ENCODE measurements at places on chromosomes 5 and 9. TPM values are rescaled to one million over a fixed set of nuclear protein-coding genes. Genes with fewer than 3 reads are reported as not detected.

MED22 gene
- total RNA-seq = 19.1 TPM

DNA sequence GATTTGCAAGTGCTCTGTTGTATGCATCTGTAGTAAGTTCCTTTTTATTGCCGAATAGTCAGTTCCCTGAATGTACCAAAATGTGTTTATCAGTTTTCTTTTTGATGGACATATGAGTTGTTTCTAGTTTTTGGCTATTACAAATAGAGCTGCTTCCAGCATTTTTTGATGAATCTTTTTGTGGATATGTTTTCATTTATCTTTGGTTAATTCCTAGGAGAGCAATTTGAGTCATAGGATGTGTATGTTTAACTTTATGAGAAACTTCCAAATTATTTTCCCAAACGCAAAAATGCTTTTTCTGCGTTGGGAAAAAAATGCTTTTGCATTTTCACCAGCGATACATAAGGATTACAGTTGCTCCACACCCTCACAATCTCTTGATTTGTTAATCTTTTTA, 287.7 kb downstream of the FER start:
- no peak for DNase-seq

- DNase-seq = no peak
Observed at GRCh38 chr5:14767053-14767452, 102.5 kb downstream of the OTULIN start.

- no peak for DNase-seq
Observed at GRCh38 chr5:117318528-117318927, 743.9 kb upstream of the SEMA6A start.

DNA sequence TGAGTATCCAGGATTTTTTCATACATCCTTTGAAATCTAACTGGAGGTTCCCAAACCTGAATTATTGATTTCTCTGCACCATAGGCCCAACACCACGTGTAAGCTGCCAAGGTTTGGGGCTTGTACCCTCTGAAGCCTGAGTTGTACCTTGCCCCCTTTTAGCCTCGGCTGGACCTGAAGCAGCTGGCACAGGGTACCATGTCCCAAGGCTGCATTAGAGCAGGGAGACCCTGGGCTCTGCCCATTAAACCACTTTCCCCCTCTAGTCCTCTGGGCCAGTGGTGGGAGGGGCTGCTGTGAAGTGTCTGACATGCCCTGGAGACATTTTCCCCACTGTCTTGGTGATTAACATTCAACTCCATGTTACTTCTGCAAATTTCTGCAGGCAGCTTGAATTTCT, 532.9 kb upstream of the NUDT12 start:
- DNase-seq = no peak

GRCh38 chr5:42526179-42526578, 102.9 kb downstream of the GHR start:
- DNase-seq = no peak

- no peak for DNase-seq
Observed at GRCh38 chr9:85859765-85860164, 81.2 kb upstream of the NAA35 start.

GRCh38 chr5:108515517-108516105, 133.7 kb upstream of the FBXL17 start:
- no peak for DNase-seq

Measured in dermis microvascular lymphatic vessel endothelial cell (primary cell).